G401 (cell line): ENCODE measurements at places on chromosomes 4 and X. TPM values are rescaled to one million over a fixed set of nuclear protein-coding genes. Genes with fewer than 3 reads are reported as not detected.
A peak's percentile ranks its signal among the peaks of the same experiment; 100 is the strongest.

GRCh38 chr4:169611157-169611556, 1.2 kb downstream of the NEK1 start:
- peak; percentile 33 for DNase-seq

GRCh38 chrX:118666521-118666920, 60.9 kb upstream of the IL13RA1 start:
- DNase-seq: no peak

DNA sequence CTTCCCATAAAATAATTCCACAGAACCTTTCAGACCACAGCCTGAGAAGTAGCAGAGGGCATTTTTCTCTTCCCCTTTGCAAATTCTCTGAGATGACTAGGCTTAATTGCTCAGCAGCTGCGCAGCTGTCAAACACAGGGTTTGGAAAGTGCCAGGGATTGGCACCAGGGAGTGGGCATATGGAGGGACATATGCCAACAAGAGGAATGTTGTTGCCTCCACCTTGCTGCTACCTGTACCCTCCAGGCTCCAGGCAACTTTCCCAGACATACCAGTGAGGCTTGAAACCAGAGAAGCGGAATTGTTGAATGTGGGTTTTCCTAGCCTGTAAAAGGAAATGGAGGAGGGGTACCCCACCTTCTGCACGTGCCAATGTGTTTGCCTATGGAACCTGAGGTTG, 256.2 kb upstream of the GPR101 start:
- DNase-seq: peak; percentile 92

- DNase-seq: no peak
These were observed 58.2 kb upstream of the MSN start for GRCh38 chrX:65609237-65609636.

GRCh38 chrX:45622042-45622423, 421.4 kb upstream of the DIPK2B start:
- no peak for DNase-seq

DNA sequence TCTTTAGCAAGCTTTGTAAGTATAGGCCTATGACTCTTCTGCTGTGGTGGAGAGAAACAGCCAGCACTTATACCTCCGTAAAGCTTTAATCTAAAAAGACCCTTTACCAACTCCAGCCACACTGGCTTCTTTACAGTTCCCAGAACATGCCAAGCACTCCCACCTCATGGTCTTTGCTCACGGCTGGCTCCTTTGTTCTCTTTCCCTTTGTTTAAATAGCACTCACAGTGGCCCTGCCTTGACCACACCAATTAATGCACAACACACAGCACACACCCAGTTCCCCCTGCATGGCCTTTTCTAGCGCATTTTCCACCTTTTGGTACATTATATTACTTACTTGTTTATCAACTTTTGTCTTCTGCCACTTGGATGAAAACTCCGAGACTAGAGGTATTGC, 18.9 kb downstream of the PPID start:
- no peak for DNase-seq

DNA sequence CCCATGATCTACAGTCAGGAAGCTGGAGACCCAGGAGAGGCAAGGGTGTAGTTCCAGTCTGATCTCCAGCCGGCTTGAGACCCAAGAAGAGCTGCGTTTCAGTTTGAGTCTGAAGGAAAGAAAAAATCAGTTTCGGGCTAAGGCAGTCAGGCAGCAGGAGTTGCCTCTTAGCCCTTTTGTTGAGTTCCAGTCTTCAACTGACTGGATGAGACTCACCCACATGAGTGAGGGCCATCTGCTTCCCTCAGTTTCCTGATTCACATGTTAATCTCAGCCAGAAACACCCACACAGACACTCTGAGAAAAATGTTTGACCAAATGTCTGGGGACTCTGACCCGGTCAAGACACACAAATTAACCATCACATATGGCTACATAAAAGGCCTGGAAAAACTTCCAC, 73.6 kb upstream of the ELOVL6 start:
- DNase-seq: no peak

DNA sequence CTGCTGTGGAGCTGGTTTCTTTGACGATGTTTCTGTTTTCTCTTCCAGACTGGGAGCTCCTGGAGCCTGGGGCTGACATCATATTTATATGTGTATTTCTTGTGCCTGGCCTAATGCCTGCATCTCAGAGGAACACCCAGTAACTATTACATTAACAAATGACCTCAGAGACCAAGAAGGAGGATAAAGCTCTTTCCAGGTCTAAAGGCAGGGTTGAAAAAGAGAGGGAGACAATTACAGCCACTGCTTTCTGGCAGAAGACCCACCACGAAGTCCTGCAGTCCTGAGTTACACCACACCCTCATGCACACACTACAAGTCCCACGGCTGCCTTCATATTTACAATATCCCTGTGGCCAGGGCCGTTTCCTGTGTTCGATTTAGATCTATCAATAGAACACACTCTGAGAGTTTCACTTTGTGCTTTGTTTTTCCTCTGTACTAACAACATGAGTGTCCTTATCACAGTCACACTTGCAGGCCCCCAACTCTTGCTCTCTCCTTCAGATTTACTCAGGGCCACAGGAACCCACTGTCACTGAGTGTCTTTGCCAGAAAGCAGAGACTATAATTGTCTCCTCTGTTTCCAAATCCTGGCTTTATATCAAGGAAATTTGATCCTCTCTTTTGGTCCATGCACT, 535.5 kb downstream of the MID1IP1 start:
- no peak for DNase-seq

GRCh38 chrX:117743469-117744251, 372.9 kb downstream of the KLHL13 start:
- no peak for DNase-seq

The CISD2 gene
- total RNA-seq: 72.7 and 80.0 TPM in 2 replicates

The CRLF2 gene
- not detected in 2 replicates for total RNA-seq

The IBSP gene
- not detected in 2 replicates for total RNA-seq

The NPY1R gene
- total RNA-seq: not detected in 2 replicates

The HSFX1 gene
- total RNA-seq: 0.71 TPM in 1 of 2 replicates, not detected in the other

The DGAT2L6 gene
- not detected in 2 replicates for total RNA-seq

The ZNF275 gene
- total RNA-seq: 1.8 and 2.9 TPM in 2 replicates

The TLR10 gene
- not detected in 2 replicates for total RNA-seq

The SPON2 gene
- 3.2 TPM in 1 of 2 replicates, not detected in the other for total RNA-seq

The CABS1 gene
- not detected in 2 replicates for total RNA-seq

The BEND2 gene
- total RNA-seq: not detected in 2 replicates
